ENCODE measurements at places on chromosomes 5 and 9.

DNA sequence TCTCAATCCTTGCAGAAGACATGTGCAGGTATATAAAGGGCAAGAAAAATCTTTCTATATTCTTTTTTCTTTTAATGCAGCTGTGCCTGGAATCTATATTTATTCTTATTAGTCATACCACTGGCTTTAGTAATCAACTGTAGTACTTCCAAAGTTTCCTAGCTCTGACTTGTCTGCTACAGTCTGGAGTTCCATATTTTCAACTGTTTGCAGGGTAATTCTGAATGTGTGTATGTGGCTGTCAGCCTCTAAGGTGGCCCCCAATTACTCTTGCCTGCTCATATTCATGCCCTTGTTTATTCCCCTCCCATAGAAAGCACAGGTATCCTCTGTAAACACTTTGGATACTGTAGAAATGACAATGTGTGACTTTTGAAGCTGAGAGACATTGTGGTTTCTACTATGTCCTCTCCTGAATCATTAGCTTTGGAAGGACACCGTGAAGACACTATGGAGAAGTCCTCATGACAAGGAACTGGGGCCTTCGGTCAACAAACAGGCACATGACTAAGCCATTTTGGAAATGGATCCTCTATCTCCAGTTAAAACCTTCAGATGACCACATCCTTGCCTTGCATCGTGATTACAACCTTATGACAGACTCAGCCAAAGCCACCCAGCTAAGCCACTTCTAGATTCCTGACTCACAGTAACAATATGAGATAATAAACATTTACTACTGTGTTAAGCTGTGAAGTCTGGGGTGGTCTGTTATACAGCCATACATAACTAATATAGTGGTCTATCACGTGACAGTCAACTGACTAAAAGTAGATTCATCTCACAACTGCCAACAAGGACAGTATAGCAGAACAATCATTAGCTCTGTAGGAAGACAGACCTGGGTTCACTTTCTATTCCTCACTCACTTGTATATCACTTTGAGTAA is 49.5 kb upstream of the SUSD1 start:
- DNase-seq, result no peak

DNA sequence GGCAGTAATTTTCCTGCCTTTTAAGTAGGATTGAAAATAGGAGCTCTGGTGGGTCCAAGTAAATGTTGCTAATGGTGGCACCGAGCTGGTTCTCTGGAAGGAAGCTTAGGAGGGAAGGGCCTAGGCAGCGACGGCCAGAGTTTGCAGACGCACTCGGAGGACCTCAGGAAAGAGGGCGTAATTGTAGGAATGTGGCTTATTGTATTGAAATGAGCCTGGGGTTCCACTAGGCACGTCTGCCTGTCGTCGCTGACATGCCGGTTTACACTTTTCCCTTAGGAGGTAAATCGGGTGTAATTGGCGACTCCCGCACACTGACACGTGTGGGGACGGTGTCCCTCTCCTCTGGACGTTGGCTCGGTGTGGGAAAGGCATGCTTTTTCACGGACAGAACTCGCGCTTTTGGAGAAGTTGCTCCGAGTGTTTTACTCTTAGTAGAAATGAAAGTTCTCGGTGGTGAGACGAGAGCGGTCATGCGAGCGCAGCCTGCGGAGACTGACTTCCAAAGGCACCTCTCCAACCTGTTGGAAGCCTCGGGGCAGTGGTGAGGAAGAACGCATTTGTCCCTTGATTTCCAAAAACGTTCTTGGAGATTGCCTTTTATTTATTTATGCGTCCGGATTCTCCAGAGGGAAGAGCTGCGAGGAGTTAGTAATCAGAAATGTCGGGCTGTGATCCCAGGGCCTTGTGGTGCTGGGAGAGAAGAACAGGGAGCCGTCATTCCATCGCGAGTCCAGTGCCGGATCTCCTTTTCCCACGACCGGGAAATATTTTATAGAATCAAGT is 1.3 kb downstream of the NR4A3 start:
- DNase-seq, result no peak

DNA sequence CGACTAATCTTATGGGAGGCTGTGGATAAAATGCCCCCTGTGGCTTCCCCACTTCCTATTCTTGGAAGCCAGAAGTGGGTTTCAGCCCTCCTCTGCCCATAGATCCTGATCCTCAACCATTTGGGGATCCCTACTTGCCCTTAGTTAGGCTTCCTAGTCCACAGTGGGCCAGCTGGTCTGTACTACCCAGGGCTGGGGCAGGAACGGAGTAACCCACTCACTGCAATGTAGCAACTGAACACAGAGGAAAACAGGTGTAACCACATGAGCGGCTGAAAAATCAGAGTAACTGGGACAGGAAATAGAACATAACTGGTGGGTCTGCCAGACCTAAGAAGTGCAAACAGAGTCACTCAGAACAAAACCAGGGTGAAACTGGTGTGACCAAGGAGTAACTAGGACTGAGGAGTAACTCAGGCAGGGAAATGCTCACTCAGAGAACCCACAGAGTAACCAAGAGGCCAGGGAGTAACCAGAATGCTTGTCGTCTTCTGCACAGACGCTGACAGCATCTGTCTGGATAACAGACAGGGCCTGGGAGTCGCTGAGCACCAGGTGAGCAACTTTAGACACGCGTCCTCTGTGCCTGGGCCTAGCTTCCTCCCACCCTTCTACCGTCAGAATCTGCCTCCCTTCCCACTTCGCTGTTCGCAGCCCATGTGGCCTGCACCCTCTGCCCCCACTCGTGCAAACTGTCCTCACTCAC is 1.0 kb downstream of the AQP3 start:
- no peak for DNase-seq

GRCh38 chr9:89983411-89983810 is 378.6 kb downstream of the GADD45G start:
- no peak for DNase-seq

GRCh38 chr5:76083555-76084495 is 642 bp downstream of the SV2C start:
- no peak for DNase-seq

- DNase-seq, result no peak
Measured at GRCh38 chr9:120755810-120756434, 37.3 kb downstream of the FBXW2 start.

- DNase-seq, result no peak
Measured at GRCh38 chr5:7770436-7770835, 80.5 kb downstream of the CFAP90 start.

Measured in Right ventricle myocardium inferior (tissue), 1 donor.